Brain pericyte (primary cell): ENCODE measurements at places on chromosomes 4 and X.

DNA sequence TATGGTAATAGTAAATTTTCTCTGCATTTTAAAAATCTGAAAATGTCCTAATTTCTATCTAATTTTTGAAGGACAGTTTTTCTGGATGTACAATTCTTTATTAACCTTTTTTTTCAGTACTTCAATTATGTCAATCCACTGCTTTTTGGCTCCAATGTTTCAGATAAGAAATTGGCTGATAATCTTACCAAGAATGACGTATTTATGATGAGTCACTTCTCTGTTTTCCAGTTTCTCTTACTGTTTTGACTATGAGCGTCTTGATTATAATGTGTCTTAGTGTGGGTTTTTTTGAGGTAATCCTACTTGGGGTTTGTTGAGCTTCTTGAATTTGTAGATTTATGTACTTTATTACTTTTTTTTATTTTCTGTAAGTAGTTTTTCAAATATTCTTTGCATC lies 47.2 kb downstream of the UGT2B11 start:
- no peak for DNase-seq

DNA sequence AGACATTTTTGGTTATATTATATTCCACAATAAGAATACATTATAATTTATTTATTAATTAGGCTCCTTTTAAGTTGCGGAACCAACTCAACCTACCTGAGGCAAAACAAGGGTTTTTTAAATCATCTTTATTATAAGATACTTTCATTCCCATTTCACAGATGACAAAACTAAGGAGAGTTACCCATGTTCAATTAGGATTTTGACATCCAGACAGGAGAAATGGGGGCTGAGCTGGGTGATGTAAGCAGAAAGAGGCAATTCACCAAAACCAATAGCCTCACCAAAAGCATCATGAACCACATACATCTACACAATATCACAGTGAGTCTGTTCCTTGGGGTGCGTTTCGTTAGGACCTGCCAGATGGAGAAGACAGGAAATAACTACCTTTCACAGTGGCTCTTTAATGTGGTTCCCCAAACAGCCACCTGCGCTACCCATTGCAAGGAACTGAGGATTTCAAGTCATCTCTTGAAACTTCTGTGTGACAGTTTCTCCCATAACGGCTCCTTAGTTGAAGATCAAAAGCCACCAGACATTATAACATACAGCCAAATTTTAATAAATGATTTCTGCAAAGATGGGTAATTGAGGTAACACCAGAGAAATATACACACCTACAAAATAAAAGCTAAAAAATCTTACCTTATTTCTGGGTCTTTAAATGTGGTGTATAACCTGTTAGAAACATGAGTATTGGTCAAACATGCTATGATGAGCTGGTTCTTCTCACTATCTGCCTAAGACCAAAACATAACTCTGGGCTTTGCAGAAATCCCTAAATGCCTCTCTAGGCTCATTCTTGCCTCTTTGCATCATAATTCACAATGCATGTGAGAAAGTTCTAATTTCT lies 190.6 kb upstream of the LEF1 start:
- DNase-seq: no peak

DNA sequence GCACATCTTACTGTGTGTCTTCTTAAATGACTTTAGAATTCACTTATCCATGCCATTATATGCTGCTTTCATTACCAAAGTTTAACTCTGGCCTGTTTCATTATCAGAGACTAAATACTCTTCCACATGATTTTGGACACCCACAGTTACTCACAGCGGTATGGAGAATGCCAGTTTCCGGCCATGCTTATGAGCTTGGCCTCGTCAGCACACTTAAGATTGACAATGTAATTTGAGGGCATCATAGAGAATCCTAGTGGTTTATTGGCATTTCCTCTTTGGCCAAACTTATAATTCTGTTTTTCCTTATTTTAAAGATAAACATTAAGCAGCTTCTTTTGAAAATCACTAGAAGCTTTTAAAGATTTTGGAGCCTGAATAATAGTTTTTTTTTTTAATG lies 104.5 kb downstream of the IRF2 start:
- DNase-seq: no peak

GRCh38 chr4:101348995-101349800 lies 1.9 kb upstream of the PPP3CA start:
- DNase-seq: no peak

DNA sequence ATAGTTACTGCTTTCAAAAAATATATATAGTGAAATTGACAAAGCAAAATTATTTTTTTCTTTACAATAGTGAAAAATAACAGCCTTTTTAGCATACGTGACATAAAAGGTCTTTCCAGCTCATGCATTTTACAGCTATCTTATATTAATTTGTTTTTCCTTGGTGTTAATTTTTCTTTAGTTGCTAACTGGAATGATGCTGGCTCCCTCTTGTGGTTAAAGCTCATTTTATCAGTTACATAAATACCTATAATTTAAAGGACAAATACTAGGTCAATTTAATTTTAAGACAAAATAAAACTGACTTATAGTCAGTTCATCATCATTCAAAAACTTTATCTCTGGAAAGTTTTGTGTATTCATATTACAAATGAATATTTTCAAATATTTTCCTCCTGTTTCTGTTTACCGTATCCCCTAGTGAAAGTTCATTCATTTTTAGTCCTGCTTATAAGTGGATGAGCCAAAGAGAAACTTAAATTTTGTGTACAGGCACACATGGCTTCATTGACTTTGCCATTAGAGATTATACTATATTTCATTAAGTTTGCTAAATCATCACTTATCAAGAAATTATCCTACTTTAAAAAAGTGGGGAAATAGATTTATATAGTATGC lies 9.9 kb upstream of the ANAPC4 start:
- no peak for DNase-seq

DNA sequence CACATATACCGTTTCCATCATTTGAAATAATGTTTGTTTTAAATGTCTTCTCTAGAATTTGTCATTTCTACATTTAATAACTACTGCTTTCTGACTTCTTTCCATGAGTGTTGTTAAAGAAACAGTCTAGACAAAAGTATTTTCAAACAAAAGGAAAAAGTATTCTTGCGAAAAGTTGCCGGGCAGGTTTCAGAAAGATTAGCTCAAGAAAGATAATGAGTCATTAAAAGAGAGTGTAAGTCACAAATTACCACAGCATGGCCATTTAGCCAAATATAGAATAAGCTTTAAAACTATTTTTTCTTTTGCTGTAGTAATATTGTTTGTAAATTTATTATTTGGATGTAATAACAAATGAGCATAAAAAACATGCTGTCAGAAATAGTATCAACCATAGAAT lies 493.0 kb downstream of the TLL1 start:
- DNase-seq: no peak

DNA sequence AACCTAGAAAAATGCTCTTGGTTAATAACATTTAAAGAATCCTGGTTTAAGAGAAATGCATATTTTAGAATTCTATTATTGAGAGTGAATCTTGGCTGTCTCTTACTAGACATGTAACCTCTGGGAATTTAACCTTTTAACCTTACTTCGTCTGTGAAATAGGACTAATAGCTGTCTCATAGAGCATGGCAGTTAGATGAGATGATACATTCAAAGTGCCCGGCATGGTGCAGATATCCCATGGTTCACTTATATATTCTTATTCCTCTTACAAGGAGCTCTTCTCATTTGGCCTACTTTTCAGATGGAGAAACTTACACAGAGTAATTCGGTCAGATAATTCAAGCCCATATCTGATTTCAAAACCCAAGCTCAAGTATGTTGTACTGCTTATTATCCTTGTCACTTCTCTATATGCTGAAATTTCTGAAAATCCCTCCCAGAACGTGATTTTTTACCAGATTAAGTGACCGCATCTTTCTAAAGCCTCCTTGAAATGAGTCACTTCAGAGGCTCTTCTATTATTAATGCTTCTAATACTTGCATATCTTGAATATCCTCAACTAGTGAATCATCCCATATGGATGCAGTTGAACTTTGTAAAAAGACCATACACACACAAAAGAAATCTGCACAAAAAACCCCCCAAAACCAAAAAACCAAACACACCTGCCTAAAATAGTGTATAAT lies 4.9 kb downstream of the CDKN2AIP start:
- no peak for DNase-seq

GRCh38 chr4:89509708-89510281 lies 202.2 kb upstream of the GPRIN3 start:
- DNase-seq: no peak

DNA sequence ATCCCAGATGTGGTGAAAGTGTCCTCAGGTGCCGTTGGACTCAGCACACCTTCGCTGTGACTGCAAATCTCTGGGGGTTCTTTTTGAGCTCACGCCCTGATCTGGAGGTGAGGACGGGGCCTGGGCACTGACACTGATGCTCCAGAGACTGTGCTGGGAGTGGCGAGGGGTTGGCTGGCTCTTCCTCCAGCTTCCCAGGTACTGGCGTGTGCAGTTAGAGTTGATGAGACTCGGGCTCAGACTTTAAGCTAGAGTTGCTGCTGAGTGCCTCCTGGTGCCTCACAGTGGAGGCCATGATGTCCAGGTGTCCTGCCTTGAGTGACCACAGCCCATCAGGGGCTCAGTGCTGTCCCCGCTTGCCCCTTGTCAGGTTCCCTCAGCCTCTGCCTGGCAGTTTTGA lies 16.3 kb downstream of the SPON2 start:
- DNase-seq: no peak

GRCh38 chrX:131739823-131740222 lies 195.9 kb downstream of the OR13H1 start:
- DNase-seq: no peak

- DNase-seq: no peak
Observed at GRCh38 chrX:19593690-19594089, 78.4 kb upstream of the MAP3K15 start.

DNA sequence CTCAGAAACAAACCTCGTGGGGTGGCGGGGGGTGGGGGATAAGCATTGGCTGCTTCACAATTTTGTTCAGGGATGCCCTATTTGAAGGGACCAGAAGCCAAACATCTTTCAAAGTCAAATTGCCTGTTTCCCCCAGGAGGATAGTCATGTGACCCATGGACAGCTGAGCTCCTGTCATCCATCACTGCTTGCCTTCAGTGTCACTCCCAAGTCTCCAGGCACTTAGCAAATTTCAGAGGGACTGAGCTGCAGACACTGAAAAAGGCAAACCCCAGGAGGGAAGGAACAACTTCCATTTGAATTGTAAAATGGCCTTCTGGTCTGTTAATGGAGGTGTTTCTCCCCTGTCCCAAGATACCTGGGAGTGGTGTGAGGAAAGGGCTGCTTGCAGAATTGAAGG lies 73.4 kb downstream of the FRMPD3 start:
- DNase-seq: no peak

DNA sequence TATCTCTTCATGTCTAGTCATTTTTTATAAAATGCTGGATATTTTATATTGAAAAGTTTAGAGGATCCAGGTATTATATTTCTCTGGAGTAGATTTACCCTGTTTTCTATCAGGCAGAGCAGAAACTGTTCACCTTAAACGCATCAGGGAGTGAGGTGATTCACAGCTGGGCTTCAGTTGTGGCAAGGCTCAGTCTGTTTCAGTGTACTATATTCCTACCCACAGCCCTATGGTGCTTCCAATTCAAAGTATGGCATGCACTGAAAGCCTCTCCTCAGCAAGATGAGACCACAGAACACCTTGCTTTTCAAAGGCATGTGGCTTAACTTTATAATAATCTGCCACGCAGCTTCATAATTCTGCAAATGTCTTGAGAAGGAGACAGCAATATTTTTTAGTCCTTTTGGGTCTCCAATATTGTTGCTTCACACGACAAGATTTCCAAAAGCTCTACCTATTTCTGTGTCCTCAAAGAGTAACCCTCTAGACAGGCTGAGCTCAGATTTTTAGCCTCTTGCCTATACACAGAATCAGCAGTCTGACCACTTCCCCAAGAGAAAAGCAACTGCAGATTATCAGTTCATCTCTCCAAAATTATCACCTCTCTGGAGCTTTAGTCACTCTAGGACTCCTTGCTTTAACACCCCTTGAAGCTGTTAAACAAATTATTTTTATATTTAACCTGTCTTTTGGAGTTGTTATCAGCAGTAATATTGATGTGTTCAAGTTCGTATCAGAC lies 24.4 kb downstream of the PRDM5 start:
- DNase-seq: no peak

- DNase-seq: no peak
Observed at GRCh38 chr4:74896595-74896994, 36.3 kb upstream of the PARM1 start.

GRCh38 chr4:90306810-90307209 lies 179.6 kb downstream of the CCSER1 start:
- no peak for DNase-seq

DNA sequence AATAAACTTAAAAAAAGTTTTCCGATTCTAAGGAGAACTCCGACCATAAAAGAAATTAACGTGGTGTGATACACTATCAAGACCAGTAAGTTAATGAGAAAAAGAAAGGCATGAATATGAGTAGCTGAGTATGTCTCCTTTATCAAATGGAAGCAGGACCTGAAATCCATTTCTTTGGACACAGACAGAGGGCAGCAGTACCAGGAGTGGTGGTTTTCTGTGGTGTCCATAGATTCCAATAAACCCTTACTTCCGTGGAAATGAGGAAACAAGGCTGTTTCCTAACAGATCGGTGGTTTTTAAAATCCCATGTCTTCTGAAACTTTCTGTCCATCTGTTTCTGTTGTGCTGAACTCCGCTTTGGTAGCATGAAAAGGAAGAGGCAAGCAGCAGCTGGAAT lies 128.5 kb upstream of the TSPAN5 start:
- DNase-seq: no peak

DNA sequence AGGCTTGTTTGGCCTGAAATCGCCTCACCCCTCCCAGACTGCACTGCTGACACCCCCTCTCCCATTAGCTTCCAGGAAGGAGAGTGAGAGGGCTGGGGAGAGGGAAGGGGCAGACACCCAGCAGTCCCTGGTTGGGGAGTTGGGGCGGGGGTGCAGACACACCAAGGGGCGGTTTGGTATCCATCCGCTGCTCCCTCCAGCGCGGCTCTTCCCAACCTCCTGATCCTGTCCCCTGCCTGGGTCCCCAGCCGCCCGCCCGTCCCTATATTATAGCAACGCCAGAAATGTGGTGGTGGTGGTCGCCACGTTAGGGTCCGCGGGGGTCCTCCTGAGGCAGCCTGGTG lies 24.9 kb downstream of the GPRASP3 start:
- DNase-seq: no peak

- no peak for DNase-seq
Observed at GRCh38 chr4:140267576-140267975, 105.9 kb upstream of the SCOC start.

- no peak for DNase-seq
Observed at GRCh38 chr4:971666-972500, 1.5 kb downstream of the DGKQ start.

GRCh38 chrX:46754036-46754435 lies 4.9 kb downstream of the SLC9A7 start:
- DNase-seq: no peak

- DNase-seq: no peak
Observed at GRCh38 chr4:1579901-1580691, 104.0 kb downstream of the FAM53A start.

GRCh38 chrX:49165901-49166881 lies 3.6 kb downstream of the MAGIX start:
- peak; percentile 44 for DNase-seq

GRCh38 chrX:150902434-150903109 lies 4.1 kb upstream of the CD99L2 start:
- DNase-seq: no peak

GRCh38 chr4:176377780-176378179 lies 58.0 kb downstream of the SPCS3 start:
- DNase-seq: no peak

- no peak for DNase-seq
Observed at GRCh38 chr4:88659055-88659889, 38.4 kb downstream of the NAP1L5 start.
